ENCODE measurements at places on chromosomes 3 and 15.

GRCh38 chr15:49895347-49896223, 223.4 kb downstream of the ATP8B4 start:
- H3K27ac ChIP-seq = no peak overlapping the region
- no peaks in the 10 kb centered on the region for H3K27me3 ChIP-seq
- no peaks in the 10 kb centered on the region for H3K36me3 ChIP-seq
- no peak for DNase-seq
- H3K4me3 ChIP-seq = peak overlapping the region; percentile 25
- H3K4me1 ChIP-seq = peaks cover 7% of the 10 kb centered on the region

DNA sequence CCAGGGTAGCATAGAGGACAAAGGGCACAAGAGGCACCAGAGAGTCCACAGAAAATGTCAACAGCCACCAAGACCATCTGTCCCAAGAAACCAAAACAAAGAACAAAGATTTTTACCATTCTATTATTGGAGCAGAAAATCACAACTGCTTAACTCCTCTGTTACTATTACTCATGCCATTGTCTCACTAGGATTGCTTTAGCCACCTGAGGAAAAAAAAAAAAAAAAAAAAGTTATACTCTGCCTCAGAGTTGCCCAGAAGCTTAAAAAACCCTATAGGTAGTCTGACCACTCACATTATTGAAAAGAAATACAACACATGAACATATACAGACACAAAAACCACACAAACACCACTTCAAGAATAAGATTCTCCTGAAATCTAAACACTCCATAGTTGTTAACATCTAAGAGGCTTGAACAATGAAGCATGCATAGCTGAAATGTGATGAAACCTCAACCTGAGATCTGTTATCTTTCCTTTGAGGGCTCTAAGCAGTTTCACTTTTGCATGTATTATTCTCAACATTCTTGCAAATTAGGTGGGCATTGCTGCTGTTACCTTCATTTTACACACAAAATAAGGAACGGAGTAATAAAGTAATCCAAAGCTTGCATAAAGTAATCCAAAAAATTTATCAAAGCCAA, 85.4 kb downstream of the IGSF11 start:
- no peak overlapping the region for H3K27ac ChIP-seq
- H3K36me3 ChIP-seq = no peaks in the 10 kb centered on the region
- no peaks in the 10 kb centered on the region for H3K4me1 ChIP-seq
- no peaks in the 10 kb centered on the region for H3K27me3 ChIP-seq

DNA sequence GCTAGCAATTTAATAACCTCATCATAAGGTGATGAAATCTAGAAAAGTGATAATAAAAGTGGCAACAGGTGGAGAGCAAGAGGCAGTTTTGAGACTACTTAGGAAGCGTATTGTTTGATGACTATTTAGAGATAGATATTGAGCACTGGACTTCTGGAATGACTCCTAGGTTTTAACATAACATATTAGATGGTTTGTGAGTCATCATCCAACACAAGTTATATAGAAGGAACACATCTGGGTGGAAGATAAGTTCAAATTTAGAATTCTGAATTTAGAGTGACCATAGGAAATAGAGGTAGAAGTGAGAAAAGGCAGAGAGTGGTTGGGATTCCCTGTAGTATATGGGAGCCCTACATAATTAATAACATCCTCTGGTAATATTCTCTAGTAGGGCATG, 282.8 kb upstream of the ALCAM start:
- no peak overlapping the region for H3K4me3 ChIP-seq
- H3K36me3 ChIP-seq = no peaks in the 10 kb centered on the region
- no peak for DNase-seq

- no peak overlapping the region for H3K4me3 ChIP-seq
- H3K27me3 ChIP-seq = no peaks in the 10 kb centered on the region
- H3K36me3 ChIP-seq = no peaks in the 10 kb centered on the region
- H3K27ac ChIP-seq = no peak overlapping the region
- H3K4me1 ChIP-seq = no peaks in the 10 kb centered on the region
Measured at GRCh38 chr3:58884453-58884852, 165.4 kb downstream of the CFAP20DC start.

DNA sequence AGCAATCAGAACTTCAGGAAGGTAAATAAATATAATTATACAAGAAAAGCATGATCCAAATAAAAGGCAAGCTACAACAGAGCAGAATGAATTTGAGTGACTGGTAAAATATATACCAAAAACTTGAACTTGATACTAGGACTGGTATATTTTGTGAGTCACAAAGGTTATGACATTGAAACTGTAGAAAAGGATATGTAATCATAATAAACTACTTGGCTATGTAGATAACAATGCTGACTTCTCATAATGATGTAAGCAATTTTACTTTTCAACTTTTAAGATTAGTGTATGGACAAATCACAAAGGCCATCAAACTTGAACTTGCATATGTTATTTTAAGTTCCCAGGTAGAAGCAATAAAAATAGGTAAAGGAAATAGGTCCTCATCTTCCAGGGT, 384.5 kb upstream of the NECTIN3 start:
- peaks cover 4% of the 10 kb centered on the region for H3K4me1 ChIP-seq
- H3K4me3 ChIP-seq = no peak overlapping the region
- H3K27me3 ChIP-seq = no peaks in the 10 kb centered on the region
- no peaks in the 10 kb centered on the region for H3K36me3 ChIP-seq
- H3K27ac ChIP-seq = no peak overlapping the region

DNA sequence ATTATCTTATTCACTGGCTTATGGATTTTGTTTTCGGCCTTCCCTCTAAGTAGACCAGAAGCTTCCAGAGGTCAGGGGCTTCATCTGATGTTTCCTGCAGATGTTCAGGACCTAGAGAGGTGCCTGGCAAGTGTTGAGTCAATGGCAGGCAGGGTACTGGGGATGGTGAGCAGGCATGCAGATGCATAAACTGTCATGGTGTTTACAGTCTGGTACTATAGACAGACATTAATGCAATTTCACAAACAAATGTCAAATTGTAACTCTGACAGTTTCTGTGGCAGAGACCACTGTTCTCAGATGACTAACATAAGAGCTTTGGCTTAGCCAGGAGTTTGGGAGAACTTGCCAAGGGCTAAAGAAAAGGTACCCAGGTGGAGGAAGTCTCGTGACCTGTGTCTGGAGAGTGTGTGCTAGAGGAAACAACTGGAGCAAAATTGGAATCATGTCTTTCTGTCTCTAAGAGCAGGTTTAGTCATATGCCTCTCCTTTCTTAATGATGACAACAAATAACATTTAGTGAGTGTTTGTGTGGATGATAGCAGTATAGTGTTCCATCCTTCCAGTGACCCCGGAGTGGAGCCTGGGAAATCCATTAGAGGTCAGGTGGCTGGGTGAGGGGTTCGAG, 53.7 kb upstream of the TRAK1 start:
- H3K27ac ChIP-seq = no peak overlapping the region
- H3K27me3 ChIP-seq = no peaks in the 10 kb centered on the region
- DNase-seq = no peak
- no peak overlapping the region for H3K4me3 ChIP-seq

DNA sequence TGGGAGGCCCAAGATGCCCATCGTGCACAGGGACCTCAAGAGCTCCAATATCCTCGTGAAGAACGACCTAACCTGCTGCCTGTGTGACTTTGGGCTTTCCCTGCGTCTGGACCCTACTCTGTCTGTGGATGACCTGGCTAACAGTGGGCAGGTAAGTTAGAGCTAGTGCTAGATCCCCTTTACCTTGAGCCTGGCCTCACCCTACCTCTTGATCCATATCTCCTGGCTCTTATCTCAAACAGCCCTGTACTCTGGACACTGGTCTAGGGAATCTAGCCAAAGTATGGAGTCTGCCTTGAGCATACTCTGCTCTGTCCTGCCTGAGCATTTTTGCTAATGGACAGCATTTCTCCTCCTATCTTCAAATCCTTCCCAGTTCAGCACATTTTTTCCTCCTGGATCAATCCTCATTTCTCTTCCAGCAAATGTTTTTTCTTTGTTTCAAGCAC, 65.9 kb downstream of the TGFBR2 start:
- no peak for DNase-seq
- no peak overlapping the region for H3K27ac ChIP-seq
- H3K36me3 ChIP-seq = peaks cover 13% of the 10 kb centered on the region
- H3K4me1 ChIP-seq = no peaks in the 10 kb centered on the region
- no peaks in the 10 kb centered on the region for H3K27me3 ChIP-seq

All from H1 (cell line).